ENCODE measurements at places on chromosomes 4 and X.

- DNase-seq, result no peak
Observed at GRCh38 chrX:19557822-19558221, 42.5 kb upstream of the MAP3K15 start.

GRCh38 chr4:174629265-174629664, 107.0 kb upstream of the HPGD start:
- DNase-seq, result peak; percentile 11

DNA sequence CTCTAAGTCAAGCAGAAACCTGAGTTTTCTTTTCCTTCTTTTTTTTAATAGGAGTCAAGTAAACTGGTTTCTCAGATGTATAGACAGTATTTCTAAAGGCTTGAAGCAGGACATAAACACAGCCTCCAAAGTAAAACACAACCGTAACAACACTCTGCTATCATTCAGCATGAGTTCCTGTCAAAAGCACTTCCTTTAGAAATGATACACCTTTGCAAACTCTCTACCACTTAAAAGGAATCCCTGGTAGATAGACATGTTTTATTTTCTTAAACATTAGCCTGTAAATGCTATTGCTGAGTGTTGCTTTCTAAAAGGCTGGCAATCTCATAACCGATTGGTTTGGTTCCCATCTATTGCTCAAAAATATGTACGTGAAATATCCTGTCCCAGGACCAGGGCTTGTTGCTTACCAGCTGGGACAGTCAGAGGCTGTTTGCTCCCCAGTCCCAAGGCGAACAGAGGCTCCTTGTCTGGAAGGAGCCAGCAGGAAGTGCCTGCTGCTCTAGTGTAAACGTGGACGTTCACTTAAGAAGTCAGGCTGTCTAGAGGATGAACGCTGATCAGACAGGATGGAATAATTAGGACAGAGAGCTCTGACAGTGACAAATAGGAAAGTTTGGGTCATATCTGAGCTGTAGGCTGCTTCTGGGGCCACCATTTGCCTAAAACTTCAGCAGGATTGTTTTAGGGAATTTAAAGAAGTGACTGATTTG, 173.9 kb upstream of the KLF3 start:
- no peak for DNase-seq

DNA sequence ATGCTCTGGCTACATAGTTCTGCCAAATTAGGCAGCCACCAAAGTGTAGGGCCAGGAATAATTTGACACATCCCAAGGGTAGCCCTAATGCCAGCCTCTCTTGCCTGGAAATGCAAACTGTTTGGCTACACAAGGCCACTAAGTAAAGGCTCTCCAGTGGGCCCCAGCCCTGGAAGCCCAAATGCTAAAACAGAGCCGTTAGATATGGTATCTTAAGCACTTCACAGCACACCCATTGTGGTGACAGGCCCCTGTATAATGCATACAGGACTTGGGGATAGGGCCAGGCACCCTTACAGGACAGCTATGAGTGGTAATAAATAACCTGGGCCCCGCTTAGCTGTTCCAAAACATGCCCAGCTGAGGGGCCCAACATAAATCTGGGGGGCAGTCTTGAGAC, 623.9 kb downstream of the BCOR start:
- DNase-seq, result no peak

DNA sequence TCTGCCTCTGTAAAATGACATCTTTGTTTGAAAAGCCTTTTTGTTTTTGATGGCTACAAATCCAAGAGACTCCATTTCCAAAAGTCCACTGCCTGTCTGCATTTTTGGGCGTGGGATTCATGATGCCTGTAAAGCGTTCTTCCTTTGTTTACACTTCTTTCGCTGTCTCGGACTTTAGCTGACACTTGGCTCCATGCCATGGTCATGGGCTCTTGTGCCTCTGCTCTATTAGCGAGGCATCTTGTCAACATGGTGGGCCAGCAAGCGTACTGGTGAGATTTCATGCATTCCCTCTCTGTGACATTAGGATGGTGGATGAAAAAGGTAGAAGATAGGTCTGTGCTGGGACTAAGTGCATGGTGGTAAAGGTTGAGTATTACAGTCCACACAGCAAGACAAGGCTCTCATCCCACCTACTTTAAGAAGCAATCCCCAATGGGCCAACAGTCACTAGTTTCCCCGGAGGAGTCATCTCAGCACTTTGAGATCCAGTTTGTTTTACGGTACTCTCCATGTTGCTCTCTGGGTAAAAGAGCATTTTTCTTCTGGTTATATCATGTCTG, 298.2 kb upstream of the KLF3 start:
- no peak for DNase-seq

DNA sequence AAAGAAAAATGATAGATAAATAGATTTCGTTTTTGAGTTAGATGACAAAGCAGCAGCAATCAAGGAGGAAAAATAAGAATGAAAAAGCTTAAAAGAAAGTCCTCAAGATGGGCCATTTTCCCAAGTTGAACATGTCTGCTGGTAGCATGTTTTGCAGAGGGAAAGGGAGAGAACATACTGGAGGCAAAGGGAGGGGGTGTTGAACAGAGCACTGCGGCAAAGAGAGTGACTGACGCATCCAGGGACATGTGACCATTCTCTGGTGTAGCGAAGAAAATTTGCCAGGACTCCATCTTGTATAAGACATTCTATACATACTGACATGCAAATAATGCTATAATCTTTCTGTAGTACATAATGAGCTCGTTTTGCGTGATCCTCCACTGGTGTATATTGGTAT, 1.2 kb downstream of the LINC00632 start:
- DNase-seq, result no peak

DNA sequence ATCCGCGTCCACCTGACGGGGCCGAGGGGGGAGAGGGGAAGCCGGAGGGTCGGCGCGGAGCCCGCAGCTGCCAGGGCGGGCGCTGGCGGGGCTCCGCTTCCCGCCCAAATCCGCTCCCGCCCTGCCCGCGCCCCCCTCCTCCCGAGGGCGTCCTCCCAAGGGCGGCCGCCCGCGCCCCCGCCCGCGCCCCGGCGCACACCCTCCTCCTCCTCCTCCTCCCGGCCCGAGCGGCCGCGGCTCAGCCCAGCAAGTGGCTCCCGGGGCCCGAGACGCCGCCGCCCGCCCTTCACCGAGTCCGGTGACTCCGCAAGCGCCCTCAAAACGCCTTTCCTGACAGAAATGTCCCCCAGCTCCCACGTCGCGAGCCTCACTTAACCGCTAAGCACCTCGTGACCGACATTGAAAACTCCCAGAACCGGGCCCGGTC, 487 bp downstream of the HMGB2 start:
- DNase-seq, result peak; percentile 56
